SHP77 (cell line): ENCODE measurements at places on chromosomes 1 and 21.

DNA sequence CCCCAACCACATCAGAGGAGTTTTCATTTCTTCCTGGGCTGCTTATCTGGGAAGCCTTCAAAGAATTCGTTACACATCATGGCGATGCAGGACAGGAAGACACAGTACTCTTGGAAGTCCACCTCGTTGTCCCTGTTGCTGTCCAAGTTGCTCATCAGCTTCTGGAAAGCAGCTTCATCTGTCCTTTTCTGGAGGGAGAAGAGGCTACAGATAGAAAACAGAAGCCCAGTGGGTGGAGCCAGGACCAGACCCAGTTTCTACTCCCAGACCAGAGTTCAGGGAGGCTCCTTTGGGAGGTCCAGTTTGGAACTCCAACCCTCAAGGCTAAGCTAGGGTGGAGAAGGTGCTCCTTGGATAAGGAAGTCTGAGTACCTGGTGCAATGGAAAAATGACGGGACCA is 1.9 kb downstream of the S100A4 start:
- DNase-seq: no peak

DNA sequence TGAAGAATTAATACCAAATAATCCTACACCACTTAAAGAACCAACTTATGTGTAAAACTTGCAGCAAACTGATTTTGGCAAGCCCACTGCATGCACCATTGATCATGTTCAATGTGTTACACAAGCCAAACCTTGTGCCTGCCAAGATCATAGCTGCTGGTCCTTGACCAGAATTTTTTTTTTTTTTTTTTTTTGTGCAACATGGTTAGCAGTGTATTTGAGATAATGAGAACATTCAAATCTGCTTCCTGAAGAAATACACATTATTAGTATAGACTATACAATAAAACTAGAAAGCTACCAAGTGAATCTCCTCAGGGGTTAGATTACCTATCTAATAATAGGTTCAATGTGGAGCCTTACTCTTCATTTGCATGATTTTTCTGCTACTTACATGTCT is 421.0 kb downstream of the MRPL39 start:
- no peak for DNase-seq

- DNase-seq: no peak
Measured at GRCh38 chr1:71461416-71461815, 380.6 kb upstream of the ZRANB2 start.

DNA sequence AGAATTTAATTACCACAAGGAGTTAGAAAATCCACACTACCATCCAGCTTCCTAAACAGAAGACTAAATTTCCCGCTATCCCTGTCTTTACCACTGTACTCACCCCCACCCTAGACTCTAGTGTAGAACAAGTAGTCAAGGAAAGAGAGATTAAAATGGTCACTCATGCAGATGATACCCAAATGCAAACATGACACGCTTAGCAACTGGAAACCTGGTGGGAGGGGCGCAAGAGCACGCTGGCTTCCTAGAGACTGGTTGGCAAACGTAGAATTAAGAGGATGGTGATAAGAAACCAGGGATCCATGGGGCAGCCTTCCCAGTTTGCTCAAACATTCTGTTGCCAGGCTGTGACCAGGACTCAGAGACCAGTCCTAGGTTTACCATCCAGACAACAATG is 9.9 kb upstream of the LDLRAD1 start:
- DNase-seq: no peak

DNA sequence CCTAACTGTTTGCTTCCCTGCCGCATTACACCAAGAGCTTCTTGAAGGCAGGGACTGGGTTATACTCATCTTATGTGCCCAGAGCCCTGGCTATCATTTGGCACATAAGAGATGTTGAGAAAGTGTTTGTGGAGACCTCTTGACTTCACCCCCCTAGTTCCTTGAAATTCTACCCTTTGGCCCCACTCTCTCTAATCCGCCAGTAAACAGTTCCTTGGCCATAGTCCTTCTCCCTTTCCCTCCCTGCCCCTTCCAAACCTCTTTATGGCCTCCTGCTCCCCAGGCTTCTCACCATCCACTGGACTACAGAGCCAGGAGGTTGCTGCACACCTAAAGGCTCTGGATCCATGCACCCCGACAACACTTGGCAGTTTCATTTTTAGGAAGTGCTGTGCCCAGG is 1.5 kb upstream of the CDK18 start:
- no peak for DNase-seq

DNA sequence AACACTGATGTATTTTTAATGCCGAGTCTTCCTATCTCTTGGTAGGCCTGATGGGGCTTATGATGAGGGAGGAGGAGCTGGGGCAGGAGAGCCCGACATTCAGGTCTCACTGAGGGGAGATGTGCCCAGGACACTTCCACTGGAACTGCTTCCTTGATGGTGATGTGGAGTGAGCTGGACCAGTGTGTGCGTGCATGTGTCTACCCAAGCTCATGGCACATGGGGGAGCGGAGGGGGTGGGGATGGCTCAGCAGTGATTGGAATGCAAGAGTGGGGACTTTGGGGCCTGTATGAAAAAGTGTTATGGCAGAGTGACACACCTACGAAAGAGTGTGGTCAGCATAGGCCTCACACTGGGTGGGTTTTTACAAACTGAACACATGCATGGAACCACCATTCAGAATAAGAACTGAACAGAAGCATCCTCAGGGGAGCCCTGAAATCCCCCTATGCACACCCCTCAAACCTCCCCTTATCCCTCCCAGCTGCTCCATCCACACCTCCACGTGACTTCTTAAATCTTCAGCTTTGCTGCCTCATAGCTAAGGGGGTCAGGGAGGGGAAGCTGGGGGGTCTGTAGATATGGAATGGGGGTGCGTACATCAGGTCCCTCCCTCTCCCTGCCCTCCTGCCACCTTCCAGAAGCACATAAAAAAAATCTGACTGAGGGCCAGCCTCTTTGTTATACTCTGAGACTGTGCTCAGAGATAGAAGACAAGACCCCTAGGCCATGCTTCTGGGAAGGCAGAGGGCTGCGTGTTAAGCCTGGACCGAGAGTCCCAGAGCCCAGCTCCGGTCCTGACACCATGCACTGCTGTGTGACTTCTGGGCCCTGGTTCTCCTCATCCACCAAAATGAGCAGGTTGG is 11.6 kb downstream of the IL6R start:
- no peak for DNase-seq
